ENCODE measurements at places on chromosomes 13 and 19.

GRCh38 chr19:18456974-18457373 is 19.0 kb upstream of the ISYNA1 start:
- peak; percentile 76 for DNase-seq

DNA sequence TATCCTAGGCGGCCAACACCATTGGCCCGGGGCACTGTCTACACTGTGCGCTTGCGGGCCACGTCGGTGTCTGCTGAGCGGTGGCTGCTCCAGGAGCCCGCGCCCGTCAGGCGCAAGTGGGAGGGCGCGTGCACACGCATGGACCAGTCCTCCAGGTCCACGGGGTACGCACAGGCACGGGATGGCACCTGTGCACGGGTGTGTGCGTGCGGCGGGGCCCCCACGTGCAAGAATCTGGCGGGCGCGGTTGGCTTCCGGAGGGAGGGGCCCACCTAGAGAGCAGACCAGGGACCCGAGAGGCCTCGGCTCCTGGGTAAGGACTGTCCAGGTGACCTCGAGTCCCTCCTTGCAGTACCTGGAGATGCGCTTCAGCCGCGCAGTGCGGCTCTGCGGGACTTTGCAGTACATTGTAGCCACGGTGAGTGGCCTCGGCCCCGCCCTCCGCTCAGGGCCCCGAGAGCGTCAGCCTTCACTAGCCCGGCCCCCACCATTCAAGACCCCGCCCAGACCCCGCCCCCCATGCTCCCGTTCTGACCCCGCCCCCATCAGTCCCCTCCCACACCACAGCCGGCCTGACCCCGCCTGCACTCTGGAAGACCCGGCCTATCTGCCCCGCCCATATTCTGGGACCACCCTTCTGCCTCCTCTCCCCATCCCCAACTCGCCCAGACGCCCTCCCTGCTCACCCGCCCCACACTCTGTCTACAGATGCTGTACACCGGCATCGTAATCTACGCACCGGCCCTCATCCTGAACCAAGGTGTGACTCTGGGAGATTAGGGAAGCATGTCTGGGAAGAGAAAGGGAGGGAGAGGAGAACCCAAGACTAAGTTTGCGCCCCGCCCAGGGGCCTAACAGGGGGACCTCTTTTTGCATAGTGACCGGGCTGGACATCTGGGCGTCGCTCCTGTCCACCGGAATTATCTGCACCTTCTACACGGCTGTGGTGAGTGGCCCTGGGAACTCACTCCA is 2.3 kb downstream of the SLC5A5 start:
- no peak for DNase-seq

DNA sequence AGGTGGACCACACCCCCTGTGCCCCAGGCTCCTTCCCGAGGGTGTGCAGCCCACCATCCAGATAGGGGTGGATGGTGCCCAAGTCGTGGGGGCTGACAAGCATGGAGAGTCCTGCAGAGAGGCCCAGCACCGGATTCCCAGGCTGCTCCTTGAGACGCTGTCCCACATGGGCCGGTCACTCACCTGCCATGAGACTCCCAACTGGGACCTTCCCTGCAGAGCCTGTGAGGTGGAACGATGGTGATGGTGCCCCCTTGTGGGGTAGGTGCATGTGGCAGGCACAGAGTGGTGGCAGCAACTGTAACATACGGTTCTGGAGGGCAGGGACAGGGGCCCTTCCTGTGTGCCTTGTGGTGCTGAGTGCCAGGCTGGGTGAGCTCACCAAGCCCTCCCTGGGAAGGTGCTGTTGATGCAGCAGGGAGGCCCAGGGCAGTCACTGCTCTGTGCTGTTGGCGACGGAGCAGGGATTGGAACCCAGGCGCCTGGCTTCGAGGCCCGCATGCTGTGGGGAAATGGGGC is 33.1 kb downstream of the PPP1R37 start:
- peak; percentile 40 for DNase-seq

- peak; percentile 92 for DNase-seq
Measured at GRCh38 chr19:11035441-11036377, 53.6 kb upstream of the LDLR start.

DNA sequence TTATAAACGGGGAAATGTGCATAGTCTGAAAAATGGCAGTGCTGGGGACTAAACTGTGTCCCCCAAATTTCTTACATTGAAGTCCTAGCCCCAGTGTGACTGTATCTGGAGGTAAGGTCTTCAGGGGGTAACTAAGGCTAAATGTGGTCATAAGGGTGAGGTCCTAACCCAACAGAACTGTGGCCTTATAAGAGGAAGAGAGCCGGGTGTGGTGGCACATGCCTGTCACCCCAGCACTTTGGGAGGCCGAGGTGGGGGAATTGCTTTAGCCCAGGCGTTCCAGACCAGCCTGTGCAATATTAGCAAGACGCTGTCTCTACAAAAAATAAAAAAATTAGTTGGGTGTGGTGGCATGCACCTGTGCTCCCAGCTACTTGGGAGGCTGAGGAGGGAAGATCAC is 17.8 kb downstream of the PROZ start:
- DNase-seq = no peak

- DNase-seq = no peak
Measured at GRCh38 chr19:36110487-36111199, at the start of gene OVOL3. TSS of gene OVOL3 (plus strand) at chr19:36111143. CDS start at chr19:36111203, 60 bp downstream.

DNA sequence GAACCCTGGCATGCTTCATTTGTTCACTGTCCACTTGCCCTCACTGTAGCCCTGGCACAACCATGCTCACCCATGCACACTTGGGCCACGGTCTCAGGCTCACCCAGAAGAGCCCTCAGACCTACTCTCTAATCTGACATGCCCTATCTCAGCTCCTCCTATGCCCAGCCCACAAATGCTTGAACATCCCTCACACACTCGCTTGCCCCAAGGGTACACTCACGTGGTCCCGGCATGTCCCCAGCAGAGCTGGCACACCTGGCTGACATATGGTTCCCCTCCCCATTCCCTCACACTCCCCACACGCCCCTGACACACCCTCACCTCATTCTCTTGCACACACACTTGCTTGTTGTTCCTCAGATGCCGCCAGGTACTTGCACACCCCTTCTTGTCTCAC is 55.7 kb downstream of the MAP4K1 start:
- no peak for DNase-seq

GRCh38 chr19:32662186-32662585 is 12.8 kb downstream of the ANKRD27 start:
- DNase-seq = no peak

Measured in heart left ventricle (tissue), 16 donors.